ENCODE measurements at places on chromosomes 5 and 9.

DNA sequence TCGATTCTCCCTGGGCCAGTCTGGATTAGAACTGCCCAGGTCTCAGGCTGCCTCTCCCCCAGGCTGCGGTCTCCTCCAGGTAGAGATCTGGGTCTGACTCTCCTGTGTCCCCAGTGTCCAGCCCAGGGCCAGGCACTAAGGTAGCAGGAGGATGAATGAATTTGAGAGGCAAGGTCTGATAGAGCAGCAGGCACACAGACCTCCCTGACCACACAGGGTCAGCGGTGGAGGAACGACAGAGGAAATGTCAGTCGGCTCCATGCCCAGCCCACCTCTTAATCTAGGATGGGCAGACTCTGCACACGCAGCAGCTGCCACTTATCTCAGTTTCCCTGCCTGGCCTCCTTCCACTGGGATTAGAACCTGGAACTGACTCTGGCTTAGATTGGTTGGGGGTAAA, 272.7 kb upstream of the MVB12B start:
- DNase-seq = no peak

GRCh38 chr5:159359408-159359807, 29.1 kb upstream of the IL12B start:
- DNase-seq = no peak

- no peak for DNase-seq
Observed at GRCh38 chr9:6676254-6676921, 30.9 kb upstream of the GLDC start.

GRCh38 chr9:101677861-101678260, 60.6 kb downstream of the GRIN3A start:
- no peak for DNase-seq

GRCh38 chr5:2260211-2261003, 377.7 kb upstream of the IRX4 start:
- no peak for DNase-seq

- no peak for DNase-seq
Observed at GRCh38 chr5:123371575-123372179, 51.5 kb downstream of the CEP120 start.

DNA sequence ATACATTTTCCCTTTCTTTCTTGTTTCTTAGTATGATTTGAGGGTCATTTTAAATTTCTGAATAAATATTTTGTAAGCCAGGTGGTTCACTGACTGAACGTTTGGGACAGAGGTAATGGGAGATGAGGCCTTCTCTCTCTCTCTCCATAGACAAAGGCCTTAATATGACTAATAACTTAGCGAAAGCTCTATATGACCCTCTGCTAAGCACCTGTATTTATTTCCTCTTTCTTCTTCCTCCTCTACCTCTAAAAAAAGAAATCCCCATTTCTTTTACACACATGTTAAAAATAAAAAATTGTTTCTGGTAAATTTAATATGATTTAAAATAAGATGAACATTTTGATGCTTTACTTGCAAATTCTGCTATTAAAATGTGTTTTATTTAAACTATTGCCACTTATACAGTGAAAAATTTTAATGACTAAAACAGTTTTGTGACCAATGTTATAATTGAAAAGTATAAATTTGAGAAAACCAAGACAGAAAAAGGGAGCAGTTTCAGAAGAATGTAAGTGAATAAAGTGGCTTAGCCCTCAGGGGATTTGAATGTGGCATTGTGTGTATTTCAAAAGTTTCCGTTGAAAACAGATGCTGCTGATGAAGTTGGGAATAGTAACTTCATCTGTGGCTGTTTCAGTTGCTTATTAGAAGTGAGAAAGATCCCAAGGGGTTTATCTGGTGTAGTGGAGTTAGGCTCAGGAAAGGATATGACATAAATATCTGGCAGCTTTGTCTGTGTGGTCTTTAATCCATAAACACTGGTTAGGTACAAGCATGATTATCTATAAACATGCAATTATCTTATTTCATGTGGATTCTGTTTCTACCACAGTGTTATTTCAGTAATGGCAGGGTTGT, 128.6 kb upstream of the GRHPR start:
- no peak for DNase-seq

DNA sequence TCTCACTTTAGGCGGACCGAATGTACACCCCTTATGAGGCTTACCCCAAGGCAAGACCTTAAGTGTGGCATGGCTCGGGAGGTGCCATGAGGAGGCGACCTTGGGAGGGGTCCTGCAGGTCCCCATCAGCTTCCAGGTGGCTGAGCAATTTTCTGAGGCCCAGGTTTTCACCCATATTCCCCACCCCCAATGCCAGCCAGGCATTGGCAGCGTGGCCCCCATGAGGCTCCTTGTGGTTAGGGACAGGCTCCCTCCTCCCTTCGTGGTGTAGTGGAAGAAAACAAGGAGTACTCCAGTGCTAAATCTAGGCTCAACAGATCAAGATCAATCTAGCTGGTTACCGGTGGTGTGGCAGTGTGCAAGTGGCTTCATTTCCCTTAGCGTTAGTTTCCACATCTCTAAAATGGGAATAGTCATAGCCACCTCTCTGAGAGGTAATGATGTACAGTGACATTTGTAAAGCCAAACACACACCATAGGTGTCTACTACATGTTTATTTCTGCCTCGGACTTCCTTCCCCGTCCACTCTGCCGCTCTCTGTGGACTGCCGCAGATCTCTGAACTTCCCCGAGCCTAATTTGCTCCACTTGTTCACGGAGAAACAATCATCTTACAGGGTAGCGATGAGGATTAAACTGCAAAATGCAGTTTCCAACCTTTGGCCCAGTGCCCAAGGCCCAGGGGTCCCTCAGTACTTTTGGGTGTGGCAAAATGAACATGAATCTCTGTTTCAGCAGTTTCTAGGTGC, 8.4 kb downstream of the LHX2 start:
- DNase-seq = no peak

DNA sequence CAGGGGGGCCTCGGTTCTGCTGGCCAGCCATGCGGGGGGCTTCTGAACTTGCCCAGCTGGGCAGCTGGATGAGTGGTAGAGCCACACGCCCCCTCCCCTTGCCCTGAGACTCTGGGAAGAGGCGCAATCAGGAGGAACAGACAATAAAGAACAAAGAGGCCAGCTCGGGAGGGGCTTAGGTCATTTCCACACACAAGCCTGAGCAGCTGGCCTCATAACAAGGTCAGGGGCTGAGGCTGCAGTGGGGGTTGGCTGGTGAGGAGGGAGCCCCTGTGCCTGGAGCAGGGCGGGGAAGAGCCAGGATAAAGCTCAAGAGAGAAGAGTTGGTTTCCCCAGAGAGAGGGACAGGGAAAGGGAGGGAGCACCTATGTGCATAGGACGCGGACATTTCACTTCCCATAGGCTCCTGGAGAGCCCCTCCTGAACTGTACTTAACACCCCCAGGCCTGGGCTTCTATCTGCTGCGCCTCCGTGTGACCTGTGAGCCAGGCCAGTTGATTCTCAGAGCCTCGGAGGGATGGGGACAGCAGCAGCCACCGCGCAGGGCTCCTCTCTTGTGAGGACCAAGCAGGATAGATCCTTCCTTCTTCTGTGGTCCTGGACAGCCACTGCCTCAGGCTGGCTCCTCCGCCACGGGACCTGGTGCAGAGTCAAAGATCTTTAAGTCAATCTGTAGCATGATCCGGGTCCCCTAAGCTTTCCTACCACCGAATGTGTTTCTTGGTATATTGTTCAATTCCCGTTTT, 75.3 kb upstream of the GGTA1 start:
- DNase-seq = no peak

GRCh38 chr5:116722651-116723050, 148.0 kb upstream of the SEMA6A start:
- no peak for DNase-seq

- no peak for DNase-seq
Observed at GRCh38 chr5:143447983-143448382, 44.5 kb upstream of the NR3C1 start.

GRCh38 chr9:129981180-129981907, 61.6 kb downstream of the FNBP1 start:
- no peak for DNase-seq

- DNase-seq = no peak
Observed at GRCh38 chr5:95988094-95988493, 26.4 kb upstream of the ELL2 start.

GRCh38 chr9:5873439-5873838, 17.2 kb upstream of the MLANA start:
- no peak for DNase-seq

GRCh38 chr5:54632131-54632701, 114.7 kb downstream of the SNX18 start:
- no peak for DNase-seq

DNA sequence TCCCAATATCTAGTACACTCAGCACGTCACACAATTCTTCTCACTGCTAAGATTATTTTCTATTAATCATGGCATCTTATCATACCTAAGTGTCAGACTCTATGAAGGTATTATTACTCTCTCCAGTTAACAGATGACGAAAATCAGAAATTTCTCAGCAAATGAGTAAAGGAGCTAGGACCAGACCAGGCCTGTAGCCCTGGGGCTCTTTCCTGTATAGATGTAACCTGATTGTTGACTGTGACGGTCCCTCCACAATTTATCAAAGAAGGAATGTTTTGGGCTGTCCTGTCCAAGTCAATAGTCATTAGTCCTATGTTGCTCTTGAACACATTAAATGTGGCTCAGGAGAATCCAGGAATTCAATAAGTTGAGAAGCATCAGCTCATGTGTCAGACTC, 106.2 kb downstream of the ST8SIA4 start:
- DNase-seq = no peak

DNA sequence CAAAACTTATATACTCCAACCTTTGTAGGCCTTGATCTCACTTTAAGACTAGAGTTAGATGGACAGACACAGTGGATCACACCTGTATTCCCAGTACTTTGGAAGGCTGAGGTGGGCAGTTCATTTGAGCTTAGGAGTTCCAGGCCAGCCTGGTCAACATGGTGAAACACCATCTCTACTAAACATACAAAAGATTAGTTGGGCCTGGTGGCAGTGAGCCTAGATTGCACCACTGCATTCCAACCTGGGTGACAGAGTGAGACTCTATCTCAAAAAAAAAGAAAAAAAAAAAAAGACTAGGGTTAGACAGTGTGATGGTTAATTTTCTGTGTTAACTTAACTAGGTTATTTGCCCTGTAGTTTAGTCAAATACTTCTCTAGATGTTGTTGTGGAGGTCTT, 74.1 kb downstream of the CFAP95 start:
- DNase-seq = no peak

DNA sequence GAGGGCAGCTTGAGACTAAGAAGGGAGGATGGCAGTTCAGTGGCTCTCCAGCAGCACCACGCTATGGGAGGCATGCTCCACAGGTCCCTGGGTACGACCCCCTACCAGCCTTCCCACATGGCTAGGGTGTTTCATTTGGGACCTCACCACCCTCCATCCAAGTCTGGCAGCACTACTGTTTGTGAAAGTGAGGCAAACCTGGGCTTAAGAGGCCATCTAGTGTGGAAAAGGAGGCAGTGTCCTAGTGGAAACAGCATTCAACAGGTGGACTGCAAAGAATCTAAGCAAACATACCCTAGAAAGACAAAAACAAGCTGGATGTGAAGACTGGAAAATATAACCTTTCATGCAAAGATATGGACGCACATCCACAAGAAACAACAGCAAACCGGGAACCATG, 4.8 kb upstream of the C5orf47 start:
- DNase-seq = no peak

DNA sequence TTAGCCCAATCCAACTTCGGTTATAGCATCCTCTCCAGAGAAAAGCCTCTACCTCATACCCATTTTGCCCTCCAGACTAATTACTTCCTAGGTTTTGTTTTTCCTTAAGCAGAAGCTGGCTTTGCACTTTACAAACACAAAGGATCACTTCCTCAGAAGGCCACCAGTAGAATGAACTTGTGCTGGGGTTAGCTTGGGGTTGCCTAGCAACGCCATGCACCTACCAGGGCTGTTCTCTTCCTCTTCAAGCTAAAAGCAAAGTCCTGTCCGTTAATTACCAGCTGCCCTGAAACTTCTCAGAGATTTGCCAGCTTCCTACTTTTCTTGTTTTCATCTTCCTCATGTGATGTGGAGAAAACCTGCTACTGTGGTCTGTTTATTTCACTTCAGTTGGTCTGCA, 132.0 kb upstream of the WWC1 start:
- no peak for DNase-seq

- DNase-seq = no peak
Observed at GRCh38 chr5:124065508-124065907, 553.5 kb downstream of the CSNK1G3 start.

DNA sequence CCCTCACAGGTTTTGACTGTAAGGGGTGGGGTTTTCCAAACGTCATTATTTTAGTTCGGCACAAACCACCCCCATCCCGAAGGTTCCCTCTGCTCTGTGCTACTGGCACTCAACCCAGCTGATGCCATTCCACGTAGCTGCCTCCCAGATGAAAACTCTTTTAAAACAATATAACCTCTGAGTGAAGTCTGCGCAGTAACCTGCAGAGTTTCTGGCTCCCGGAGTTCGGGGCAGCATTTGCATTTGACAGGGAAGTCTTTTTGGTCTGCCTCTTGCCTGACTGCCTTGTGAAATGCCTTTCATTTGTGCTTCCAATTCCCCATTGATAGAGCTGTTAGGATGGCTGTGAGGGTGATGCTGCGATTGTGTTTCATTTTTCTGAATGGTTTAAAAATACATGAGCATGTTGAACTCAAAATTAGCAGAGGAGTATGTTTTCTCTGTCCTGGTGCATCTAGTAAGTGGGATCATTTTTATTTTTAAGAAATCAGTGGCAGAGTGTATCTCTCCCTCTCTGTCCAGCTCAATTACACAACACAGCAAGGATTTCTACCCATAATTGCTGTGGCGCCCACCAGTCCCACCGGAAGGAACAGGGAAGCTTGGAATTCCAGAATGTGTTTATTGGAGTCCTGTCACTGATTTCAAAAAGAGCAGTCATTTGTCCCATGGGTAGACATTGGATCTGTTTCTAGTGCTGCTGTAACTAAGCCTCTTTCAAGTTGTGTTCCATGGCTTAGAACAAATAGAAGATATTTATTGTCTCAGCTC, 24.8 kb downstream of the ADCY2 start:
- DNase-seq = no peak

DNA sequence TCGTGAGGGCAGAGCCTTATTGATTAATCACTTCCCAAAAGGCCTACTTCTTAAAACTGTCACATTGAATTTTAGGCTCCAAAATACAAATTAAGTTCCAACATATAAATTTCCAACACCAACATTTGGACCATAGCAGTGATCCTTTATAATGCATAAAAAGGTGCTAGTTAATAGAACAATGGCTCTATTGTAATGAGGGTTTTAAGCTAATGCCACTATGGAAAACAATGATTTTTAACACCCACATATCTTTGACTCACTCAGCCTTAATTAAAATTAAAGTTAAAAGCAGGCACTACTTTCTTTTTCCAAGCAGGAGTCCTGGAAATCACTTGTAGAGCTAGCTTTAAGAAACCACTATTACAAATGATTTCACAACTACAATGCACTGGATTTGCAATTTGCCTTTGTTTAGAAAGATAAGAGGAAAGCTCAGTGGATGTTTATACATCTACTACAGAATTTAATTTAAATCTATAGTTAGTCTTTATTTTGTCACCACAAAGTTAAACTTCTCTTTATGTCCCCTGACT, 41.8 kb downstream of the DPYSL3 start:
- DNase-seq = no peak
